ENCODE measurements at places on chromosomes 1 and 21.

GRCh38 chr1:6162773-6163172, 17.3 kb downstream of the CHD5 start:
- peak; percentile 36 for ATAC-seq

DNA sequence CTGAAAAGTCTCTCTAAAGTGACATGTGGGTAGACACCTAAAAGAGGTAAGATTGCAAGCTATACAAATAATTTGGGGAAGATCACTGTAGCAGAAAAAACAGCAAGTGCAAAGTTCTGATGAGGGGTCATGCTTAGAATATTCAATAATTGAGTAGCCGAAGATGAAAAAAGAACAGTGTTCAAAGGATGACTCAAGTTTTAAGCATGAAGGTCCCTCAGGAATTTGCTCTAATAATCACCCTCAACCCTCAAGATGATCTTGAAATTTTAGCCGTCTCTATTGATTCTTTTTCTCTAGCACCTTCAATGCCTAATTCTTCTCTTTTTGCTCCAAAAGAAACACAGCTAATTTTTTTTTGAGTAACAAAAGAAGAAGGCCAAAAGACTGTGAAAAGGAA, 190.6 kb upstream of the ZNHIT6 start:
- ATAC-seq: no peak

DNA sequence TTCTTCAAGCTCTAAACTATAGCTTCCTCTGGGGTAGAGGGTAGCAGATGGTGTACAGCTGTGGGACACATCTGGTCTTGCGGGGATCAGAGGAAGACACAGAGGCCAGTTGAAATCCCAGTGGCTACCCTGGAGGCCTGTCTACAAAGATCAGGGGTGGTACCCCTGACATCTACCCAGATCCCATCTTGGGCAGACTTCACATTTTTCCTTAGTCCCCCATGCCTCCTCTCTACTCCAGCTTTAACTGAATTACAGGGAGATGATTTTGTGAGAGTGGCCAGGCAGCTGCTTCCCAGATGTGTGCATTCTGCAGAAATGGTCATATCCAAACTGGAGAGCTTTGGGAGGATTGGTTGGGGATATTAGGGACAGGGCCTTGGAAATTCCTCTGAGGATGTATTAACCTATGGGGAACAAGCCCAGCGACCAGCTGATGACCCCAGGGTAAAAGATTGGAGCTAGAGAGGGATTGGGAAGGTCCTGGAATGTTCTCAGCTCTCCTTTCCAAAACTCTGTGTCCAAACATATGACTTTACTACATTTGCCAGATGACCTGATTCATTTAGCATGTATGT, 9.6 kb upstream of the CD34 start:
- ATAC-seq: no peak

DNA sequence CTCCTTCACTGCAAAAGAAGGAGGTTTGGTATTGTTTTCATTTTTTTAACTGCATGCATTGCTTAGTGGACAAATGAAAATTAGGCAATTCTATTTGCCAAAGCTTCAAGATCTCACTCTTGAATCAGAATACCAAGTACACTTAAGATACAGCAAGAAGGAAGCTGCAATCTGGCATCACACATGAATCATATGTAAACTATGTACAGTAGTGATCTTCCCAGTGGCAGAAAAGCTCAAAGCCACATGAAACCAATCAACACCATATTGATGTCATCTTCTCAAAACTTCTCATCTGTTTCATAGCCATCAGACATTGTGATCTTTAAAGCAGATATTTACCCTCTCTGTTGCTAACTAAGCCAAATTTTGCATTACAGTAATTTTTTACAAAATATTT, 550.1 kb downstream of the LTN1 start:
- ATAC-seq: peak; percentile 66

DNA sequence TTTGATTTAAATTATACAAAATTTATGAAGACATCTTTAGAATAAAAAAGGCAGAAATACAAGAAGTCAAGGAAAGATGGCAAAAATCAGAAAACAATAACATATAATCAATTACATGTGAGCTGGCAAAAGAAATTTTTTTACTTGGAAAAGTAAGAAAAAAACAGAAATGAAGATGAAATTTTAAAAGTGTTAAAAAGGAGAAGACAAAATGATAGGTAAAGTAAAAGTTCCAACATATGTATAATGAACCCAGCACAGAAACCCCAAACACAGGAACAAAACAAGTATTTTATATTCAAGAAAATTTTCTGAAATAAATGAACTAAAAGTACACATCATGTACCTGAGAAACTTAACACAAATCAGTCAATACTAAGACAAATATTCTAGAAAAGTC, 63.4 kb downstream of the USP1 start:
- ATAC-seq: no peak

- ATAC-seq: no peak
Measured at GRCh38 chr1:85624361-85624760, 43.8 kb downstream of the CCN1 start.

DNA sequence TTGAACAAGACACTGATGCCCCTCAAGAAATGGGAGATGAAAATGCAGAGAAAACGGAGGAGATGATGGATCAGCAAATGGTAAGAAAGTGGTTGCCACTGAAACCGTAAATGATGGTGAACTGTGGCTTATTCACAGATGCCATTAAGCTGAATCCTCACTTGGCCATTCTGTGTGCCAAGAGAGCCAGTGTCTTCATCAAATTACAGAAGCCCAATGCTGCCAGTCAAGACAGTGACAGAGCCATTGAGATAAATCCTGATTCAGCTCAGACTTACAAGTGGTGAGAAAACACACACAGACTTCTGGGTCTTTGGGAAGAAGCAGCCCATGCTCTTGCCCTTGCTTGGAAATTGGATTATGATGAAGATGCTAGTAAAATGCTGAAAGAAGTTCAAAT, 52.5 kb downstream of the NBPF6 start:
- peak; percentile 60 for ATAC-seq

- no peak for ATAC-seq
Measured at GRCh38 chr1:61978796-61979195, 215.9 kb upstream of the L1TD1 start.

GRCh38 chr1:74587888-74588287, 75.5 kb upstream of the LRRC53 start:
- no peak for ATAC-seq
